NCI-H187 treated with DMSO at 0.1 percent for 48 hours (cell line): ENCODE measurements at places on chromosomes 5 and 9.

DNA sequence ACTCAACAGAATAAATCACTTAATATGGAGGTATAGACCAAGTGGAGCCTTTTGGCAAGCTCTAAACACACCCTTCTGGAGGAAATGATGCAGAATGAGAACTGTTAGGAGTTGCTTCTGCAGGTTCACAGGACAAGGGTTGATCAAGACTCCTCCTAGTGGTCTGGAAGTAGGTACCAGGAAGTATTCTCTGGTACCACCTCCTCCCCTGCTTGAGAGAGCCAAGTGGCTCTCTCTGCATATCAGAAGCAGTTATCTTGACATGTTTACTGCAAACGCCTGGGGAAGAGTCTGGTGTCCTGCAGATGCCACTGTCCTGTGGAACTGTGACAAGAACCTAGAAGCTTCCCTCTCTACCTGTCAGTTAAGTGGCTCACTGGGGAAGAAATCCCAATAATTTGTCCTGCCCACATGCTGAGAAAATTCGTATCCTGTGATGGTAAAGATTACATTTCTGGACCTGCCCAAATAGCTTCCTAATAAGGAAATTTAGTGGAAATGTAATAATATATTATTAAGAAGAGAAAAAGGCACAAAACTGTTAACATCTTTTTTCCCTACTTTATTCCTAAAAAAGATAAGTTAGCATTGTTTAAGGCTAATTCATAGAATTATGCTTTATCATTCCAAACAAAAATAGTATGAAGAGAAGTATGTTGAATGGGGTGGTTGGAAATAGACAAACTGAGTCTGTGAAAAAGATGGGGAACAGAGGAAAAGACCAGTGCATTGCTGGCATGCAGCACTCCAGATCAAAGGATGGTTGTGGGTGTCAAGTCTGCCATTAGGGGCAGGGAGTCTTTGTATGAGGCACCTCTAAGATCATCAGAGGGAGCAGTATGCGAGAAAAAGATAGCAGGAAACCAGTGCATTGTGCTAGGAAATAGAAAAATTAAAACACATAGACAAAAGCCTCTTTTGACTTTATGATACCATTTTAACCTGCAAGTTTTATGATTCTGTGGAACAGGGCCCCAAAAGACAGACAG lies 118.8 kb downstream of the CDC42SE2 start:
- DNase-seq = peak; percentile 71

GRCh38 chr5:60162441-60162840 lies 268.9 kb upstream of the PDE4D start:
- DNase-seq = no peak

DNA sequence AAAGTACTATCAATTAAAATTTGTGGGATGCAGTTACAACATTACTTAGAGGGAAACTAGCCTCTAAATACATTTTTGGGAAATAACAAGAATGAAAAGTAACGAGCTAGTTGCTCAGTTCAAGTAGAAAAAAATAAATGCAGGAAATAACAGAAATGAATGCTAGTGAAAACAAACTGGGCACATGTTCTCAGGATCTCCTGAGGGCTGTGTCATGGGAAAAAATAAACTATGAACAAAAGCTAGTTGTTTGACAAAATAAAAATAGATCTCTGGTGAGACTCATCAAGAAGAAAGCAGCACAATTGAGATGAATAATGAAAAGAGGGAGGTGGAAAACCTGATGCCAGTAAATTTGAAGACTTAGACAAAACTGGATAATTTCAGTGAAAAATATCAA lies 16.3 kb downstream of the IDNK start:
- DNase-seq = no peak

GRCh38 chr9:89010526-89011111 lies 19.4 kb downstream of the S1PR3 start:
- DNase-seq = no peak

DNA sequence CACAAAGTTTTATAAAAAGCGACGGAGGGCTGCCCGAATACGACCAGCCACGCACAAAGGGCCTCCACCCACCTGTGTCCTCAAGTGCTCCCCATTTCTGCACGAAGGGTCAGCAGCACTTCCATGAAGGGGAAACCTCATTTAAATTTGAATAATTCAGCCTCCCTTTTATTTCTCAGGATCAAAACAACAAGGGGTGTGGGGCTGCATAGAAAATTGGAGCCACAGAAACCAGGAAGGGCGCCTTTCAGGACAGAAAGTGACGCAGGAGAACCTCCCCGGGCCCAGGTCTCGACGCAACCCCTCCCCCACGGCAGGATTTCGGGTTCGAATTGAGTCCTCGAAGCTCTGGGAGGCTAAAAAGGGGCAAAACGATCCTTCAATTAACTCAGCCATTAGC lies 2.1 kb downstream of the NRARP start:
- DNase-seq = no peak

DNA sequence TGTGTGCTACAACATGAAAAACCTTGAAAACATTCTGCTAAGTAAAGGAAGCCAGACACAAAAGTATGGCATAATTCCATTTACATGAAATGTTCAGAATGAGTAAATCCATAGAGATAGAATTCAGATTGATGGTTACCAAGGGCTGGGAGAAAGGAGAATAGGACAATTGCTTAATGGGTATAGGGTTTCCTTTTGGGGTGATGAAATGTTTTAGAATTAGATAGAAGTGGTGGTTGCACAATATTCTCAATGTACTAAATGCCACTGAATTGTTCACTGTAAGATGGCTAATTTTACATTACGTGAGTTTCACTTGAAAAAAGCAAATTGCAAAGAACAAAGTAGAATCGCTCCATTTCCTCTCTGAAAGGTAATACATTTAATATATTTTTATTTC lies 43.0 kb upstream of the GAS1 start:
- no peak for DNase-seq

- DNase-seq = no peak
Observed at GRCh38 chr9:99590840-99591239, 230.8 kb upstream of the NR4A3 start.

- no peak for DNase-seq
Observed at GRCh38 chr5:128637031-128637430, 99.0 kb upstream of the FBN2 start.

- DNase-seq = no peak
Observed at GRCh38 chr9:87703636-87704276, 22.2 kb upstream of the CTSL start.

DNA sequence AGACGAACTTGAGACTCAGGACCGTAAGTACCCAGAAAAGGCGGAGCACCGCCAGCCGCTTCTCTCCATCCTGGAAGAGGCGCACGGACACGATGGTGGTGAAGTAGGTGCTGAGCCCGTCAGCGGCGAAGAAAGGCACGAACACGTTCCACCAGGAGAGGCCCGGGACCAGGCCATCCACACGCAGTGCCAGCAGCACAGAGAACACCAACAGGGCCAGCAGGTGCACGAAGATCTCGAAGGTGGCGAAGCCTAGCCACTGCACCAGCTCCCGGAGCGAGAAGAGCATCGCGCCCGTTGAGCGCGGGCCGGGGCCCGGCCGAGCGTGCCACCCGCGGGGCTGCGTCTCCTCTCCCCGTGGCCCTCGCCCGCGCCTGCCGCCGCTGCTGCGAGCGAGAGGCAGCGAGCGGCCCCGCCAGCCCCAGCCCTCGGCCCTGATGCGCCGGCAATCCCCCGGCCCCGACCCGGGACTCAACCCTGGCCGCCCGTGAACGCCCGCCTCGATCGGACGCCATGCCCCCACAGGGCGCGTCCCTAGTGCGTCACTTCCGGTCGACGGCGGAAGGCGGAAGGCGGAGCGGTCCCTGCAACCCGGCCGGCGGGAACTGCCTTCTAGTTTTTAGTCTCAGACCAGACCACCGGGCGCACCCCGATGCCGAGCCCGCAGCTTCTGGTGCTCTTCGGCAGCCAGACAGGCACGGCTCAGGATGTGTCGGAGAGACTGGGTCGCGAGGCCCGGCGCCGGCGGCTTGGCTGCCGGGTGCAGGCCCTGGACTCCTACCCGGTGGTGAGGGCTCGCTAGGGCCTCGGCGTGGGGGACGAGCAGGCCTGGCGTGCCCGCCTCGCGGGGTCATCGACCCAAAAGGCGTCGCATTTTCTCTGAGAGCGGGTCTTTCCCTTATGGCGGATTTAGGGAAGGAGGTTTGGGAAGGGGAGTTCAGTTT lies at the start of the genes NDOR1 and TMEM203:
NDOR1 (plus strand) TSS at position 575 of the 944 bp plus-strand sequence; CDS start at position 653, 78 bp downstream.
TMEM203 (minus strand) TSS at position 523 of the 944 bp plus-strand sequence; CDS start at position 289, 234 bp downstream.
- DNase-seq = no peak

- no peak for DNase-seq
Observed at GRCh38 chr5:43034591-43034968, 5.5 kb downstream of the ANXA2R start.

GRCh38 chr5:127353796-127354195 lies 63.2 kb downstream of the MEGF10 start:
- no peak for DNase-seq
